ENCODE measurements at places on chromosomes 11 and 22.

- DNase-seq: peak; percentile 80
Measured at GRCh38 chr11:6606471-6607189, 3.1 kb downstream of the ILK start.

GRCh38 chr22:23841736-23842445 is 3.1 kb upstream of the DERL3 start:
- DNase-seq: no peak

GRCh38 chr22:27990879-27991278 is 71.8 kb upstream of the PITPNB start:
- DNase-seq: peak; percentile 20

- DNase-seq: peak; percentile 72
Measured at GRCh38 chr11:117232092-117232878, at the start of gene RNF214. RNF214 (plus strand) TSS chr11:117232671; CDS start chr11:117234273, 1,602 bp downstream.

DNA sequence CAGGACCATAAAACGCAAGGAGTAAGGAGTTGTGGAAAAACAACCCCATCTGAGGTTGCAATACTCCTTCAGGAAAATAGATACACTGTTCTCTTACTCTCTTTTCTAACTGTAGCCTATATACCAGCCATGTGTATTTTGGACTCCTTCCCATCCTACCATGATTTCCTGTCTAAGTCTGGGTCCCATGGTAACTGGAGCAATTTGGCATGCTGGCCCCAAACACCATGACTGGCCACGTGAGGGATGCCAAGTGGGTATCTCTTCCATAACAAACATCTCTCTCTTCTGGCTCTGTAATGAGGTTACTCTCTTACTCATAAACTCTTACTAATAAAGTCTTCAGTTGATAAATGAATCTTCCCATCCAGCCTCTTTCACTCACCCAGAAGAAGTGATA is 26.5 kb downstream of the ABTB2 start:
- no peak for DNase-seq

DNA sequence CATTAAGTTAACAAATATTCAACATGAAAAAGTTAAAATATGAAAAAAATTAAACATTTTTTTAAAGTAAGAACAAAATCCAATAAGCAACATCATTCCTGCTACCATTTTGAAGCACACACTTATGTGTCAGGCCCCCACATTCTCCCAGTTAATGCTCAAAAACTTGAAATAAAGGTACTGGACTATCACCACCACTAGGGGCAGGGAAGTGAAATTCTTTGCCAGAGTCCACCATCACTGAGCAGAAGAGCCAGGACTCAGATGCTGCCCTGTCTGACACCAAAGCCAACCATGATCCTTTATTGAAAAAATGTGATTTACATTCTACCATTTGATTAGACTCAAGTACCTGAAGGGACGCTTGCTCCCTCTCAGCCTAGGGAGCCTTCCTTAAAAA is 39.1 kb downstream of the PITPNB start:
- peak; percentile 22 for DNase-seq
